ACHN (cell line): ENCODE measurements at places on chromosomes 12 and 14.

DNA sequence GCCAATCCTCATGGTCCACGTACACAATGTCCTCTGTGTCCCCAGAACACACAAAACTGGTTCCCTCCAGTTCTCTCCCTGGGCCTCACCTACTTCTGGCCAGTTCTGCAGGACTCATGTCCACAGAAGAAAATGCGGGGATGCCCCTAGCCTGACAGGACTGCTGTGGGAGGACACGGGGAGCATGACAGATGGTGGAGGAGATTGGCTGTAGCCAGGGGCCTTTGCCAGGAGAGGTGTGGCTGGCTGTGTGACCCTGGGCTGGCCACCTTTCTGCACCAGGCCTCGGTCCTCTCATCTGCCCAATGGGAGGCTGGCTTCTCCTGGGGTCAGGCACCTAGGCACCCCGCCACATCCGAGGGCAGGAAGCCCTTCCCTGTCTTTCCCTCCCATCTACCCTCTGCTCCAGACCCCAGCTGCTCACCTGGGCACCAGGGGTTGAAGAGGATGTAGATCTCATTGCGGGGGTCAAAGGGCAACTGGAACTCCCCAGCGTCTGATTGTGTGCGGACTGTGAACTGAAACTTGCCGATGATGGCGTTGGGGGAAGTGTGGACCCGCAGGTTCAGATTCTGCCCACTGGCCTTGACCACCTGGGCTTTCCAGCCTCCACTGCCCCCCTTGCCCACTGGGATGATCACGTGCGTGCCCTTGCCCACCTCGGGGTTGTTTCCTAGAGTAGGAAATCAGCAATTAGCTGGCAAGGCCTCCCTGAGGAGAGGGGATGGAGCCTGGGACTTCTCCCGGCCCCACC, 2.8 kb downstream of the TGM1 start:
- no peak for DNase-seq

DNA sequence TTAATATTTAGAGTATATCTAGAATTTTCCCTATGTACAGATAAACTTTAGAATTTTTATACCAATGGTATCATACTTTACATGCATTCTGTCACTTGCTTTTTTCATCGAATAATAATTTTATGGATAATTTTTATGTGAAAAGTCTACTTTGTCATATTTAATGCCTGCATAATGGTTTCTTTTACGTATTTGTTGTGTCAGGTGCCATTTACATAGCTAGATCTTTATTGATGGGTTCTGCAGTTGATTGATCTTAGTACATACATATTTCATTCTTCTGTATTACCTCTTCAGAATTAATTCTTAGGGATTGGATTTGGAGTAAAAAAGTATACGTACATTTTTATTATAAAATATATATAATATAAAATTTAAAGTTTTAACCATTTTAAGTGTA, 77.7 kb upstream of the NEDD1 start:
- DNase-seq: no peak

- no peak for DNase-seq
Measured at GRCh38 chr12:57993834-57994233, 52.5 kb downstream of the ATP23 start.

GRCh38 chr12:101832030-101832429, 1.3 kb upstream of the GNPTAB start:
- DNase-seq: no peak

DNA sequence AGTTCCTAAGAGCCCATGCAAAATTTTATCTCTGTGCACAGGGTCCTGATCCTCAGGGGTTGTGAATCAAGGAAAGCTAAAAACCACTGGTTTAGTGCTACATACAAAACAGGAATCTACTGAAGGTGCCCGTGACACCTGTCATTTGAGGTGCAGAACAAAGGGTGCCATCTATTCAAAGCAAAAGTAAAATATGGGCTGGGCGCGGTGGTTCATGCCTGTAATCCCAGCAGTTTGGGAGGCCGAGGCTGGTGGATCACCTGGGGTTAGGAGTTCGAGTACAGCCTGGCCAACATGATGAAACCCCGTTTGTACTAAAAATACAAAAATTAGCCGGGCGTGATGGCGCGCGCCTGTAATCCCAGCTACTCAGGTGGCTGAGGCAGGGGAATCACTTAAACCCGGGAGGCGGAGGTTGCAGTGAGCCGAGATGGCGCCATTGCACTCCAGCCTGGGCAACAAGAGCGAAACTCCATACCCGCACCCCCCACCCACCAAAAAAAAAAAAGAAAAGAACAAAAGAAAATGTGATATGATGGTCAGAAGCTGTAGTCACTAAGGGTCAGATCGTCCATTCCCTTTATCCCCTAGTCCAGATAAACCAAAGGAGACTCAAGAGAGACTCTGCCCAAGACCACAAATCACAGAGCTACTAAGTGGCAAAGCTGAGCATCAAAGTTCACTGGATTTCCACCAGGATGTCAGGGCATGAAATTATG, 3.4 kb downstream of the PPTC7 start:
- no peak for DNase-seq

- no peak for DNase-seq
Measured at GRCh38 chr14:86539361-86540070, 1009.6 kb downstream of the FLRT2 start.

DNA sequence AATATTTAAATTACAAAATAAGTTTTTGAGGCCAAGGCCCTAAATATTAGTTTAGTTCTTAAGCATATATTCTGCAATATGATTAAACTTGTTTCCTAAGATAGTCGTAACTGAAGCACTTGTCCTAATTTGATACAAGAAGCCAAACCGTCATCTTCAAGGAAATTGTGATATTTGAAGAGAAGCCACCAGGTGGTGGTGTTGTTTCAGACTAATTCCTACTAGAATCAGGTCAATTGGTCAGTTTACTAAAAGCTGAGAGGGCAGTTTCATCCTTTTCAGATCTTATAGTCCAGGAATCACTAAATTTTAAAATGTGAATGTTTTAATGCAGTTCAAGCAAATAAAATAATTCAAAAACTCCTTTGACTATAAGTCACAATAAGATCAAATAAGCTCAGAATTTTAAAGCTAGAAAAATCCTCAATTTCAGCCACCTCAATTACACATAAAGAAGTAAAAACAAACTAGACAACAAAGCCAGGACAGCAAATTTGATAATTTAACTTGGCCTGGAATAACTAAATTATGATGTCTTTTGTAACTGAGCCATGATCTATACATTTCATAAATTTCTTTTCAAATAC, 7.1 kb upstream of the ARL1 start:
- peak; percentile 84 for DNase-seq

GRCh38 chr14:38873941-38874612, 229.0 kb downstream of the SEC23A start:
- DNase-seq: no peak

GRCh38 chr12:116864371-116865160, 16.7 kb downstream of the HRK start:
- DNase-seq: peak; percentile 81

GRCh38 chr12:85720308-85721033, 115.7 kb downstream of the RASSF9 start:
- no peak for DNase-seq

- DNase-seq: no peak
Measured at GRCh38 chr14:68543516-68543915, 249.4 kb downstream of the ZFP36L1 start.

DNA sequence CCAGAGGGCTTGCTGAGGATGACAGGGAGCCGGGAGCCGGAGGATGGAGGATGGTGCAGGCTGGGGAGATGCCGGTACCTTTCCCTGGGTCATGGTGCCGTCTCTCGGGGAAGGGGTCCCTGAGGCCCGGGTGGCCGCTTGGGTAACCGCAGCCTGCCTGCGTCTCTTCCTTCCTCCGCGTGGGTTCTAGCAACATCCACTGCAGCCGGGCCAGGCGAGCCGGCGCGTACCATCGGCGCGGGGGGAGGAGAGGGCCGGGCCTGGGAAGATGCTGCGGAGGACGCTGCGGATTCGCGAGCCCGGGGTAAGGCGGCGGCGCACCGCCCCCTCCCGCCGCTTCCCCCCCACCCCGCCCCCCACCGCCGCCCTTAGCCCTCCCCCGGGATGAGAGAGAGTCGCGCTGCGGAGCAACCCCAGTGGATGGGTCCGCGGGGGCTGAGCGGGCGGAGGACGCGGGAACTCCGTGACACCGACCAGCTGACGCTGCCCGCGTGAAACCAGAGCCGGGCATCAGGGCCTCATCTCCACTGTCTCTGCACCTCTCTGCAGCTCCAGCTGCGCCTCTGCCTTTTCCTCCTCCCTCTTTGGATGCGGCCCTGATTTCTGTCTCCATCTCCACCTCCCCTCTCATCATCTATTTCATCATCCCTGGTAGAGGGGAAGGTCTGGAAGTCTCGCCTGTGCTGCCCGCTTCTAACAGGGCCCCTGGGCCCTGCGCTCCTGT, at the start of gene FAIM2:
Gene FAIM2 (minus strand): TSS at position 201 of the 724 bp plus-strand sequence. CDS start 108 bp downstream, at position 93.
- DNase-seq: no peak

GRCh38 chr14:44163946-44164345, 343.1 kb downstream of the FSCB start:
- DNase-seq: no peak

DNA sequence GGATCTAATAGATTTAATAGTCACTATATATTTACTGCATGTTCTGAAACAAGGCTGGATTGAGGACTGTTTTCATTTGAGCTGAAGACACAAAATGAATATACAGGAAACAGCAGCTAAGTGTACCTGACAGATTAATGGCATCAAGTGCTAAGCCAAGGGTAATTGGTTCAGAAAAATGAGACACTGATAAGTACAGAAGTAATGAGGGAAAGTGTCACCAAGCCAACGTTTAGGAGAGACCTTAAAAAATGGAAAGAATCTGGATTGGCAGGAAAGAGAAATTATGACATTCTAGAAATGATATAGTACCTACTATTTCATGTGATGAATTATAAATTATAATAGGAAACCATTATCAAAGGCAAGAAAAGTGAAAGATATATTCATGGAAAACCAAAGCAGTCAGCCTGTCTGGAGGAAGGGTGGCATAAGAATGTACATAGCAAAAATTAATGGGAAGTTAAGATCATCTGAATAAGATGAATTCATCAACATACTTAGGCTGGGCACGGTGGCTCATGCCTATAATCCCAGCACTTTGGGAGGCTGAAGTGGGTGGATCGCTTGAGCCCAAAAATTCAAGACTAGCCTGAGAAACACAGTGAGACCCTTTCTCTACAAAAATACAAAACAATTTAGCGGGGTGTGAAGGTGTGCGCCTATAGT, 21.0 kb upstream of the DUSP16 start:
- DNase-seq: no peak

GRCh38 chr12:5661811-5662210, 229.9 kb downstream of the NTF3 start:
- DNase-seq: no peak

- DNase-seq: no peak
Measured at GRCh38 chr12:611721-612120, 51.5 kb downstream of the NINJ2 start.

GRCh38 chr12:30514666-30515065, 181.0 kb downstream of the IPO8 start:
- no peak for DNase-seq

GRCh38 chr12:10528174-10528953, 22.7 kb downstream of the EIF2S3B start:
- DNase-seq: no peak

DNA sequence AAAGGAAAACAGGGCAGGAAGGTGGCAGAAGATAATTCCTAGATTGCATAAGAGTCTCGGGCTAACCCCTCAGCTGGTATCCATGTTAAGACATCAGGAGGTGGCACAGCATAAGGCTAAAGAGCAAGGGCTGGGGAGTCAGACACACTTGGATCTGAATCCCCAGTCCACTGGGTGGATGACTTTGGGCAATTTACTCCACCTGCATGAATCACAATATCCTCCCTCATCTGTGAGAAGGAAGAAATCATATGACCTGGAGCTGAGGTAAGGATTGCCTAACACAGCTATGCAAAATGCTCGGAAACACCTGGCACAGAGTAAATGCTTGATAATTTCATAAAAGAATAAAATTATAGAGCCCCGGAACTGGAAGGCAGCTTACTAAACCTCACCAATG, 217.9 kb downstream of the PIK3C2G start:
- no peak for DNase-seq

DNA sequence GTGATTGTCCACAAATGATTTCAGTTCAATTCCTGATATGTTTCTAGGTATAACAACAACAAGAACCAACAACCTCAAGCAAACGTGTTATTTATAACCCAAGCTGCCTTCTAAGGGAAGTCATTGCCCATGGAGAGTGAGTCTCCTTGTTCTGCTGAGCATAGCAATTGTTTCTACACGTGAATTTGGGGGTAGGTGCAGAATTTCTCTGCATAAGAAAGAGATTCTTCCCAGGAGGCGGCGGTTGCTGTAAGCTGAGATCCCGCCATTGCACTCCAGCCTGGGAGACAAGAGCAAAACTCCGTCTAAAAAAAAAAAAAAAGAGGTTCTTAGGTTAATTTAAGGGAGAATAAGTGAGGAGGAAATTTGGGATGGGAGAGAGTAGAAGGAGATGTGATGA, 226.5 kb upstream of the PELI2 start:
- no peak for DNase-seq

DNA sequence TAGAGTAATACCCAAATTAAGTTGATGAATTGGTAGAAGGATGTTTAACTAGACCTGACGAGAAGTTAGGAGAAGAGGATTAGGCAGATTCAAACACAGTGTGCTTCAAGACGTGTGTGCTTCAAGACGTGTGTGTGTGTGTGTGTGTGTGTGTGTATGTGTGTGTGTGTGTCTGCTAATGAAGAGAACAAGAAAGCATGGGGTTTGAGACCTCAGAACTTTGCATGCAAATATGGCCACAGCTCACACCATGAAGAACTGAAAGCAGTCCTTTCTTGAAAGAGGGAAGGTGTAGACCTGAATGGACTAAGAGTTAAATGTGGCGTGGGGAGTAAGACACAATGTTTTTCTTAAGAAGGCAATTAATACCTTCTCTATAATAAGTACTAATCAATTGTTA, 32.5 kb upstream of the SSPN start:
- DNase-seq: no peak

GRCh38 chr12:2646341-2646740, 148.4 kb upstream of the FKBP4 start:
- no peak for DNase-seq

GRCh38 chr14:98501836-98502235, 770.2 kb downstream of the BCL11B start:
- DNase-seq: no peak

GRCh38 chr12:1993871-1994371, 10.3 kb downstream of the DCP1B start:
- no peak for DNase-seq

GRCh38 chr12:106223485-106224354, 24.1 kb downstream of the CKAP4 start:
- DNase-seq: peak; percentile 74

- peak; percentile 93 for DNase-seq
Measured at GRCh38 chr14:73227812-73228781, 9.2 kb upstream of the PAPLN start.

DNA sequence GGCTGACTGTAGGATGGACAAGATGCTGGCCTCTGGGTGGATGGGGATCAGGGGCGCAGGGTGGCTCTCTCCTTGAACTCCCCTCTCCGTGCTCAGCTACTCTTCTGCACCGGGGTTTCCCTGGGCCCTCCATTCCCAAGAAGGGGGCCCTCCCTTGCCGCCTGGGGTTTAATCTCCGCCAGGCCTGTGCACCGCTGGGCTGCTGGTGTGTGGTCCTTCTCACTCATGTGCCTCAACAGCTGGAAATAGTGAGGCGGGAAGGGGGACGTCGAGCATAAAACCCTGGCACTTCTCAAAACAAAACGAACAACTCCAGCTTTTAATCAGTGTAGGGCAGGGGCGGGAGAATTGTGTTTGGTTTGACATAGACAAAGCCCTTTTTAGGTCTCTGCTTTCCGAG, 19.0 kb upstream of the SMOC1 start:
- no peak for DNase-seq

GRCh38 chr14:65471038-65471878, 58.7 kb downstream of the FUT8 start:
- no peak for DNase-seq

- no peak for DNase-seq
Measured at GRCh38 chr12:77401064-77401769, 335.8 kb upstream of the E2F7 start.

- no peak for DNase-seq
Measured at GRCh38 chr12:51320311-51320694, 3.7 kb downstream of the BIN2 start.
